Breast epithelium (tissue), 4 donors: ENCODE measurements at places on chromosomes 7 and 10. TPM values are rescaled to one million over a fixed set of nuclear protein-coding genes. Genes with fewer than 3 reads are reported as not detected.

DNA sequence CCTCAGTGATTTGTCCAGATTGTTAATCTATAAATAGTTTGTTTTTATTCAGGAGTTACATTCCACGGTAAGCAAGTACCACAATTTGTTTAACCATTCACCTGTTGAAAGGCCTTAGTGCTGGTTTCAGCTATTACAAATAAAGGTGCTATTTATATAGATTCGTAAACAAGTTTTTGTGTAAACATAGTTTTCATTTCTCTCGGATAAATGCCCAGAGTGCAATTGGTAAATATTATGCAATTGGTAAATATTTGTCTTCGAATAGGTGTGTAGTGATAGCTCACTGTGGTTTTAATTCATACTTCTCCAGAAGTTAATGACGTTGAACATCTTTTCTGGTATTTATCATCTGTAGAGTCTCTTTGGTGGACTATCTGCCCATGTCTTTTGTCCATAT is 76.4 kb upstream of the RSU1 start:
- no peak for DNase-seq

GRCh38 chr10:113993489-113993991 is 50.1 kb upstream of the ADRB1 start:
- no peak for DNase-seq

DNA sequence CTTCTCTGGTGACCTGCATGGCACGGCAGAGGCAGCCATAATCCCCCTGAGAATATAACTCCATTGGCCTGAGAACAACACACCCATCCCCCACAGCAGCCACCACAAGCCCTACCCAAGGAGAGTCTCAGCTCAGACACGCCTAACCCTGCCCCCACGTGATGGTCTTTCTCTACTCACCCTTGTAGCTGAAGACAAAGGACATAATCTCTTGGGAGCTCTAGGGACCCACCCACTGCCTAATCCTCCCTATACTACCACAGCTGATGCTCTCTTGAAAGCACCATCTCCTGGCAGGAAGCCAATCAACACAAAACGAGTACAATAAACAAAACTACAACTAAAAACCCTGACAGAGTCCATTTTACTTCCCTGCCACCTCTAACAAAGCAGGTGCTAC is 30.7 kb upstream of the HPSE2 start:
- DNase-seq = no peak

GRCh38 chr10:124756156-124756903 is 12.2 kb upstream of the FAM53B start:
- no peak for DNase-seq

Gene PNLIPRP1
- total RNA-seq = not detected

Gene CPA2
- not detected for total RNA-seq

Gene FANK1
- total RNA-seq = 2.6 TPM

Gene ABCA13
- under 0.01 TPM for total RNA-seq
